ENCODE measurements at places on chromosomes 6 and 20. TPM values are rescaled to one million over a fixed set of nuclear protein-coding genes. Genes with fewer than 3 reads are reported as not detected.

Gene SLC22A3
- total RNA-seq, result 8.0 TPM

Gene TFAP2D
- not detected for total RNA-seq

Gene ID4
- 52.6 TPM for total RNA-seq

Gene ARFGAP1
- 20.6 TPM for total RNA-seq

Gene OLIG3
- not detected for total RNA-seq
